ENCODE measurements at places on chromosomes 7 and 10.
A peak's percentile ranks its signal among the peaks of the same experiment; 100 is the strongest.

- DNase-seq, result no peak
Measured at GRCh38 chr10:5540891-5541290, 16.1 kb downstream of the CALML3 start.

- DNase-seq, result no peak
Measured at GRCh38 chr10:666237-667012, 23.0 kb downstream of the DIP2C start.

- no peak for DNase-seq
Measured at GRCh38 chr7:140314573-140315480, 83.5 kb downstream of the SLC37A3 start.

DNA sequence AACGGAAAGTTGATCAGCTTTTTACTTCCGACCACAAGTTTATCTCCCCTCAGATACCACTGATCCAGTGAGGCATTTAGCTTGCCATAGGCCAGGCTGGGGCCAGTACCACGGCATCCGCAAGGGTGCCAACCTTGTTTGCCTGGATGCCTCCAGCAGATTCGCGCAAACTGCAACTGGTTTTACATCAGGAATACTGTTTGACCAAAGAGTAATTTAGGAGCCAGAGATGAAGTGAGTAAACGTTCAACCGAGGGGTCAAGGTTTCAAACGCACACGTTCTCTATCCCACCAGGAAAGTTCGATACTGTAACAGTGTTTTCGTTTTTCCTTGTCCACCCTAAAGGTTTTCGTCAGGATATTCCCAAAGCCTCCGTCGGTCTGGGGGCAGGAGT is 266 bp upstream of the MDFIC start:
- DNase-seq, result peak; percentile 35

DNA sequence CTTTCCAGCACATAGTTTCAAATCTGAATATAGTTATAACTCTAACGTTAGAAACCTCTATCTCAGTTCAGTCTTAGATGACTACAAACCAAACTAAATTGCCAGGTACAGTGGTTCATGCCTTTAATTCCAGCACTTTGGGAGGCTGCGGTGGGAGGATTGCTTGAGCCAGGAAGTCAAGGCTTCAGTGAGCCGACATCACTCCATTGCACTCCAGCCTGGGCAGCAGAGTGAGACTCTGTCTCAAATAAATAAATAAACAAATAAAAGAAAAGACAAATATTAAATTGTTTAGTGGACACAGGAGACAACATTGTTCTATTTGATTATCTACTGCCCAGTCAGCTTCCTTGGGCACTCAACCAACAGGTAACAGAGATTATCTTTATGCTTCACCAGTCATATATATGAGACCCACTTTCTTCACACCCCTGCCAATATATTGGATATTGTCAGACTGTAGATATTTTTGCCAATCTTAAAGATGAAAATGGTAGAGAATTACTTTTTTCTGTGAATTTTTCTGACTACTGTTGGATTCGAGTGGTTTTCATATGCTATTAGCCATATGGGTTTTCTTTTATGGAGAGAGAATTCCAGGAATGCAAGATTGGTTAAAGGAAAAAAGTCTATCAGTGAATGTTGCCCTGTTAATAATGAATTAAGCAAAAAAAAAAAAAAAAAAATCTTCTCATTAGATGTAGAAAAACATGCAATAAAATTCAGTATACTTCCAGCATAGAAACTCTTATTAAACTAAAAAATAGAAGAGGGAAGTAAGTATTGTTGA is 16.0 kb downstream of the HDAC9 start:
- DNase-seq, result peak; percentile 32

DNA sequence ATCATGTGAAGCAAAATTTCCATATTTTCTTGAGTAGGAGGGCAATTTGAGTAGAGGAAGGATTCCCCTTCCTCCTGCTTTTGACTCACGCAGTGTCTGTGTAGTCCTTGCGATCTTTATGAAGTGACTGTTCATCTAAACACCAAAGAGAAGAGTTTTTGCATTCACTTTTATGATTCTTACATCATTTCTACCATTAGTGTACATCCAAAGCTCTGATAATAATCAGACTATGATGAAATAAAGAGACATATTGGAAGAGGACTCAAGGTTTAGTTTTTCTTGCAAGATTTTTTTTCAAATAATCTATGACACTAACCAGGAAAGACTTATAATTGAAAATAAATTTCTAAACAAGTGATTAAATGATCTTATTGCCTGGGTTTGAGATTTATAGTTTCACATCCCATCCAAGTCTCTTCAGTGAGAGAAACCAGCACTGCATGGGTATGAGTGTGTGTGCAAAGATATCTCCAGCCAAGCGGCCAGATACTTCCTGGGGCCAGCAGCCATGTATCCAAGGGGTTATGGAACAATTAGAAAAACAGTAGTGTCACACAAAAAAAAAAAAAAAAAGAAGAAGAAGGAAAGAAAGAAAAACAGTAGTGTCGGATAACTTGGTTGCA is 2.0 kb upstream of the ACTA2 start:
- DNase-seq, result no peak

DNA sequence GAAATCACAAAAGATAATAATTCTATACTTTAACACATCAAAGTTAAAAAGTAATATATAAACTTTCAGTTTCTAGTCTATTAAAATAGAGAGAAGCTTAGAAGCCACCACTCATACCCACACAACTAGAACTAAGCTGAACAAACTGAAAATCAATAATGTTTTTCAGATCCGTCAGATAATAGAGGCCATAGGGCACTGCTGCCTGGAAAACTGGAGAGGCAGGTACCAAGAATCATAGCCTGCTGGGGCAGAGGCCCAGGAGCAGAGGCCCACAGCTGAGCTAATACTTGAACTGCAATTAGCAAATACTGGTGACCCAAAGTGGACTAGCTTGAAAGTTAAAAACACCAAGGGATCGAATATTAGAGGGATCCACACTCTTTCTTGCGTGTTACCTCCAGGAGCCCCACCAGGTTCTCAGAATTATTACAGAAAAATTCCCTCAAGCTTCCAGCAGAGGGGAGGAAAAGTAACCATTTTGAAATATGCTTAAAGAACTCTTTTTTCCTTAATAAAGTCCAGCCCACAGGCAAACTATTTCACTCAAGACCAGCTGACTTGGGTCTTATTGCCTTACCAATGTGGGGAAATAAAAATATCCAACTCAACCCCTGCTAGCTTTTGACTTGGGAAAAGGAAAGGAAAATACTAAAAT is 774.1 kb upstream of the IGFBP3 start:
- peak; percentile 30 for DNase-seq

DNA sequence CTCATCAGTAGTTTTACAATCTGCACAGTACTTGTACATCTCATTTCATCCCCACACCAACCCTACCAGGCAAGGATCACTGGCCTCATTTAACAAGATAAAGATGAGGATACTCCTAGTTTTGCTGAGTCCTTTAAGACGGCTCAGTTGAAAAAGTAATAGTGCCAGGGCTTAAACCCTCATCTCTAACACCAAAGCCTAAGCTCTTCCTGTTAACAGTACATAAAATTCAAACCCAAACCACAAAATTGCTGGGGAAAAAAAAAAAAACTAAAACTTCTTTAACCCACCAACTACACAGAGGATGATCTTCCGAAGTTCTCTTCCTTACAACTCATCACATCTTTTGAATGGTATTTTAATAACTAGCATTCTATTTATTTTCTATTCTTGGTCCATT is 1.3 kb downstream of the SAR1A start:
- DNase-seq, result no peak

GRCh38 chr10:33350041-33350440 is 15.6 kb upstream of the NRP1 start:
- DNase-seq, result no peak

GRCh38 chr7:142796501-142797390 is 26.0 kb downstream of the PRSS2 start:
- DNase-seq, result no peak

DNA sequence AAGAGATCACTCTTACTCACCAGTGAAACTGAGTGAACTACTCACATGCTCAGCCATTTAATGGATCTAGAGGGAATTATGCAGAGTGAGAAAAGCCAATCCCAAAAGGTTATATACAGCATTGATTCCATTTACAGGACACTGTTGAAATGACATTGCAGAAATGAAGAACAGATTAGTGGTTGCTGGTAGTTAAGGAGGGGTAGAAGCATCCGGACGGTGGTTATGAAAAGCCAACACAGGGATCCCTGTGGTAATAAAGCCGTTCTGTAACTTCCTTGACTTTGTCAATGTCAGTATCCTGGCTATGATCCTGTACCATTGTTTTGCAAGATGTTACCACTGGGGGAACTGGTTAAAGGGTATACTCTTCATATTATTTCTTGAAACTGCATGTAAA is 253.4 kb downstream of the USP6NL start:
- DNase-seq, result no peak

- peak; percentile 30 for DNase-seq
Measured at GRCh38 chr10:33808475-33808874, 474.0 kb upstream of the NRP1 start.

DNA sequence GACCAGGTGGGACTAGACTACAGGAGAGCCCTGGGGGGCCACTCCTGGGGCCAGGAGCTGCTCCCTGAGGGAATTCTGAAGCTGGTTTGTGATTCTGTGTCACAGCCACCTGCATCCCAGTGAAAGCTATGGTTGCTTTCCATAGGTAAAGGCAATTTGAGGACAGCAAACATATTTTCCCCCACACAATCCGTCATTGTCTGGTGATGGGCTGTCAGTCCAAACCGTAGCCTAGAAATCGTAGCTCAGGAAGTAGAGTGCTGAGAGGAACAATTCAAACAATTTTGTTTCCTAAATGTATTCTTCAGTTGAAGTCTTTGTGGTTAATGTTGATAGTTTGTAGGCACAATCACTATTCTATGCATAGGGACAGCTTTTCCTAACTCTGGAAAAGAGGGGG is 106.0 kb upstream of the INSYN2A start:
- DNase-seq, result no peak

DNA sequence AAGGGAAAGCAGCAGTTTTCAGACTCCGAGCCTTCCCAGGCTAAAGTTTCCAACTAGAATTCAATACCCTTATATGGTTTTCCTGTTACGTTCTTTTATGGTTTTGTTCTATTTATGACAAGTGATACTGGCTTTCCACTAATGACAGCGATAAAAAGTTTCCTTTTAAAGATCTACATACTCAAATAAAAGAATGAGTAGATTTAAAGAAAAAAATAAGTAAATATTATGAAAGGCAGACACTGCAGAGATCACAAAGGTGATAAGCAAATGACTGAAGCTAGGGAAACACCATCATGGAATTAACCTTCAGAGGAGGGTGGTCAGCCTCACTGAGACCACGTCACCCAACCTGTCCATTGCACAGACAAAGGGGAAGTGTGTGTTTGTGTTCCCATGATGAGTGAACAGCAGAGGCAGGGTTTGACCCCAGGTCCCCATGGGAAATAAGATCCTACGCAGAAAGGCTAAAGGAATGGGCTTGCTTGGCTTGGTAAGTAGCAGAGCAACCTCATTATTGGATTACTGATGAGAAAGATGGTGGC is 4.0 kb downstream of the VSIR start:
- DNase-seq, result no peak

- DNase-seq, result no peak
Measured at GRCh38 chr7:137146552-137147337, 196.8 kb downstream of the PTN start.

GRCh38 chr7:157028199-157028903 is 17.9 kb upstream of the MNX1 start:
- no peak for DNase-seq

DNA sequence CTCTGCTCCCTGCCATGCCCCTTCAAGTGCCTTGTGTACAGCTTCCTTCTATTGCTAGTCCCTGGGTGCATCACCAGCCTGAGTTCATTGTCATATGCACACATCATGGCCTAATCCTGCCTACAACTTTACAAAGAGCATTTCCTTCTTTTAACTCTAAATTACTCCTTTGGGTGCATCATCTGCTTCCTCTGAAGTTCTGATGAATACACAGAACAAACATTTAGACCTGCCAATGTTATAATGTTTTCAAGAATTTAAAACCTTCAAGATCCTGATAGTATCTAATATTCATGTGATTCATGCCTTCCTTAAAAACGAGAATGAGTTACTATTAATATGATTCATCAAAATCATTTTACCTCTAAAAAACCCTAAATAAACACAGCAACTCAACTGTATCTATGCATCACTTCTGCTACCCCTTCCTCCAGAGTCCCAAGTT is 357.1 kb downstream of the MAGI2 start:
- DNase-seq, result no peak

DNA sequence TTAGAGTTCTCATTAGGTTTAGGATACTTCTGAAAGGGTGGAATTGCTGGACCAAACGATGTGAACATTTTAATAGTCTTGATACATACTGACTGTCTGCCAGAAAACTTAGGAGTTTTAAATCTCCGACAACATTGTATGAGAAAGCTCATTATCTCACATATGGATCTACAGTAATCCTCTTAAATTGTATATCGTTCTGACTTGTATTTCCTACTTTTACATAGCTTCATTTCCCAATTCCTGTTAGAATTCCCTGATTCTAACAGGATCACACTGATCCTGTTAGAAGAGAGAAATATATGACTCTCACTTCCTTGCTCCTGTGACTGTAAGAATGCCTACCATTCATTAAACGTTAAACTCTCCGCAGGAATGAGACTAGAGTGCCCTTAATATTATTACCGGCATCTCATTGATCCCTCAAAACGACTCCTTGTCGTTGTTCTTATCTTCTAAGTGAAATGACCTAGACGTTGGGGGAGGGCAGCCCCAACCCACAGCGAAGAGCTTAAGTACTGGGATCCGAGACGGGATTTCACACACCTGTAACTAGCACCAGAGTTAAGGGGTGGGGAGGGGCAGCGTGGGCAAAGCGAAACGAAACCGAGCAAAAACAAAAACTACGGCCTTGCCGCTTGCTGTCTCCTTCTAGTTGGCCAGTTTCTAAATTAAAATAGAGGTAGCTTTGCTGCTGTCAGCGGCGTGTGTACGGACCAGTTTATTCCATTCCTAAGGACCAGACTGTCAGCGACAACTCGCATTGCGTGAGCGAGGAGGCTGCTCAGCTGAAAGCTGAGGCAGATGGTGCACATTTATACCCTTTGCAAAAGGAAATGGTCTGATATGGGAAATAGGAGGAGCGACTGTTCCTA is 678 bp upstream of the TMEM106B start:
- DNase-seq, result peak; percentile 57

GRCh38 chr7:1691601-1692514 is 21.8 kb downstream of the ELFN1 start:
- peak; percentile 100 for DNase-seq

Data from ACHN (cell line).